ENCODE measurements at places on chromosomes 12 and 14.

DNA sequence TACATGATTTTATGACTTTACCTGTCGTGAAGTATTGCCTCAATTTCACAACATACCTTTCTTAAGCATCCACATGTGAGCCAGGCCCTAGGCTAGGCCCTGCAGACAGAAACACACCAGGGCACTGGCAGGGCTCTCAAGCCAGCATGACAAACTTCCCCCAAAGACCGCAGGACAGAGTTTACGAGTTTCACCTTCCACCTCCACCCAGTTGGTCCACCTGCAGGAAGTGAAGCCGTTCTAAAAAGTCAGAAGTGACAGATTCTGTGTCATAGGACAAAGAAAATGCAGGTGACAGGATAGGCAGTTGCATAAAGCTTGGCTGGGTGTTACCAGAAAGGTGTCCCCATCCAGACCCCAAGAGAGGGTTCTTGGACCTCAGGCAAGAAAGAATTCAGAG, 382.3 kb downstream of the PCNX1 start:
- peak; percentile 13 for DNase-seq

DNA sequence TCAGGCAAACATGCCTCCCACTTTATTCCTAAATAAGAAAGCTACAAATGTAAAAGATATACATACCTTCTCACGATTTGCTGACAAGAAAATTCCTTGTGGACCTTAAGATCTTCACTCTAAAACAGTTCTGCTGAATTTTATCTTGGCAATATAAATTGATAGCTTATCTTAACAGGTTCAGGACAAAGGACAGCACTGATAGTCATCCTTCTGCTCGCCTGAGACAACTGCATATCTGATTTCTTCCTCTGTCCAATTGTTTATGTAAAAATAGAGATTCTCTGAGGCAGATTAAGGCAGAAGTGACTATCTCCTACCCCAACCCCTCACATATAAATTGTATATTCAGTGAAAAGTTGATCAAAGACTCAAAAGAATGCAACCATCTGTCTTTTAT, 44.9 kb downstream of the CAPZA3 start:
- no peak for DNase-seq

GRCh38 chr12:59570145-59570544, 25.7 kb upstream of the SLC16A7 start:
- no peak for DNase-seq

DNA sequence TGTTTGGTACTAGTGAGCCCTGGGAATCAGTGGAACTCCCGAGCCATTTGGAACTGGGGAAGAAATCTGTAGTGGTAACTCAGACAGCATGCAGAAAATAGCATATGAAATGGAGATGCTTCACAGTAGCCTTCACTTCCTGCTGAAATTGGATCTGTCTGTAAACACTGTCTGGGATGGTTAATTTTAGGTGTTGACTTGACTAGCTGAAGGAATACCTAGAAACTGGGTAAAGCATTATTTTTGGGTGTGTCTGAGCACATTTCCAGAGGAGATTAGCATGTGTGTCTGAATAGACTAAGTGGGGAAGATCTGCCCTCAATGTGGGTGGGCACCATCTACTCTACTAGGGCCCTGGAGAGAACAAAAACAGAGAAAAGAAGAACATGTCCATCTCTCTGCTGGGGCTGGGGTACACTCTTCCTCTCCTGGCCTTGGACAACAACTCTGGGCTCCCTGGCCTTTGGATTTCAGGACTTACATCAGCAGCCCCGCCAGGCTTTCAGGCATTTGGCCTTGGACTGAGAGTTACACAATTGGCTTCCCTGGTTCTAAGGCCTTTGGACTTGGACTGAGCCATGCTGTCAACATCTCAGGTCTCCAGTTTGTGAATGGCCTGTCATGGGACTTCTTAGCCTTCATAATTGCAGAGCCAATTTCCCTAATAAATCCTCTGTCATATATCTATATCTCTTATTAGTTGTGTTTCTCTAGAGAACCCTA, 14.0 kb upstream of the CRADD start:
- no peak for DNase-seq

DNA sequence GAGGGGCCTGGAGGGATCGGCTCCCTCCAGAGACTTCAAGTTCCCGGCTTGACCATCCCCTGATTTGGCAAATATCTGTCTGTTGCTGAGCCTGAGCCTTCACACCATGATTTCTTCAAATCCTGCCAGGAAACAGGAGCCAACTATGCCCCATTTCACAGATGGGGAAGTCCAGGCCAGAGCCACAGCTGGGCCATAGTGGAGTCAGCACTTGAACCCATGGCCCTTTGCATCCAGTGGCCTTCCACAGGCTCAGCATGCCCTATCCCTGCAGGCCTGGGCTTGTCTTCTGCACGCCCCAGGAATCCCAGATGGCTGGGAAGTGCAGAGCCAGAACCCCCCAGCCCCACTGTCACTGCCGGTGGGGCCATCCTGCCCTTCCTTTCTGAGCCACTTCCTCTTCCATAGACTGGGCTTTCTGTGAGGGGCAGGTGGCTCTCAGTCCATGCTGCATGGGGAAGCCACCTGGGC, 44.9 kb downstream of the CYP46A1 start:
- DNase-seq = no peak
